ENCODE measurements at places on chromosomes 4 and X.
A peak's percentile ranks its signal among the peaks of the same experiment; 100 is the strongest.

- no peak for DNase-seq
Measured at GRCh38 chr4:185886832-185887524, 75.0 kb upstream of the SORBS2 start.

DNA sequence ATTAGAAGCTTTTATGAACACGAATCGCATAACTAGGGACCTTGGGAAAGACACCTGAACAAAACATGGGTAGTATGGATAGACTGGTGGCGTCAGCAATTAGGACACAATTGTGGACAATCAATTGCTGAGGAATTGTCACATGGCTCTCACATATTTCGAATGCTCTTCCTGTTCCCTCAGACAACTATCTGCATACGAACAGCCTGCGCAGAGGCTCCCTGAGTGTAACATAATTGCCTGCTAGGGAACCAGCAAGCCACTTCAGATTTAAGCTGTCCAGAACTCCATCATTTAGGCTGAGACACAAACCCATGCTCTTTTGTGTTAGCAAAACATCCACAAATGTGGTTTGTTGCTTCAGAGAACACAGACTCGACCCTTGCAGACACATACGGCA is 160.8 kb downstream of the MGST2 start:
- no peak for DNase-seq

DNA sequence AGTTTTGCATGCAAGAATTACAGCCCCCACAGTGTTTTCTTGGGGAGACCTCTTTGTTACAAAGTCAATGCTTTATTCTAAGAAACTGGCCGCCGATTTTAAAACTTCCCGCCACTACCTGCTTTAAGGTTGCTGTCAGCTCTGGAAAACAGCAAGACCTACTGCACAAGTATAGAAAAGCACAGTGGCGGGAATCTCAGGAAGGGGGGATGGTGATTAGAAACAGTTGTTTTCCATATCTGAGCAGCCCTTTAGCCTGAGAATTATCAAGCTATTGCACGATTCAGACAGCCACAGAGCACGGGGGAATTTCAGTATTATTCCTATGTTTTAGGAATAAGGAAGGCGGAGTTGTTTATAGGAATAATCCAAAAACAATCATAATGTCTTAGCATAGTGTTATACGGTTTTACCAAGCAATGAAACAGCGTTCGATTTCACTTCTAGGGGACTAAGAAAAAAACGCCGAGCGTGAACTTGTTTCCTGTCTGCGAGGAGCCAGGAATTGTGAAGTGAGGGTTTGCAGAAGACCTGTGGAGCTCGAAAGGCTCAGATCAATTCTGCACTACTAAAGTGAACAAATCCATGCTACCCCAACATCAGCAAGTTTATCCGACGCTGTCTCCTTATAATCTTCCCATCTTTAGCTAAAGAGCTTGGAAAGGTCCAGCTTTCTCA is 81.3 kb downstream of the HMGN5 start:
- DNase-seq: no peak

DNA sequence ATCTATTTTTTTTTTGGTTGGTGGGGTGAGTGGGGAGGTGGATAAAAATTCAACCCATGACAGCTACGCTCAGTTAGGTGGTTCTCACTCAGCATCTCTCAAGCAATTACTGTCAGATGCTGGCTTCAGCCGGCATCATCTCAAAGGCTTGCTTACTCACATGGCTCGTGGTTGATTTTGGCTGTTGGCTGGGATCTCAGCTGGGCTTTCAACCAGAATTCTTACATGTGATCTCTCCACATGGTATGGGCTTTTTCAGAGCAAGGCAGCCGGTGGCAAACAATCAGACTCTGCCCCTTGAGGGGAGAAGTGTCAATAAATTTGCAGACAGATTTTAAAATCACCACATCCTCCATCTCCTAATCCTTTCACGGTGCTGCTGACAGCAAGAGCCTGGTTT is 47.2 kb downstream of the SLC34A2 start:
- DNase-seq: peak; percentile 47

- DNase-seq: no peak
Measured at GRCh38 chrX:39011454-39012221, 210.4 kb downstream of the MID1IP1 start.

DNA sequence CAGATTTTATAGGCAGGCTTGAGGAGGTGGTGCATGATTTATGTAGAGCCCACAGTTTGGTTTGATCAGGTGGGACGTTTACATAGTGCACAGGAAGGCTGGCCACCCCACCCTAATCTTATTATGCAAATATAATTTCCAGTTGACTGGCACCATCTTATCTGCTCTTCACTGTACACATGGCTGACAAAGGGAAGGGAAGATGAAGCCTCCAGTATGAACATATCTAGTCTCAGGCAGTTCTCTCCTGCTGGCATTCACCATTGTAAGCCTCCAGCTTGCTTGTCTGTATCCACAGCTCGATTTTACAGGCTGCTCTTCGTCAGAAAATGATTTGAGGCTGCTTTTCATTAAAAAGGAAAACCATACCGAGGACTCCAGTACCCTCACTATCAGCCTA is 278.3 kb downstream of the TECRL start:
- no peak for DNase-seq

Measured in right hindlimb (tissue), 1 donor.